ENCODE measurements at places on chromosomes 1 and 21.

DNA sequence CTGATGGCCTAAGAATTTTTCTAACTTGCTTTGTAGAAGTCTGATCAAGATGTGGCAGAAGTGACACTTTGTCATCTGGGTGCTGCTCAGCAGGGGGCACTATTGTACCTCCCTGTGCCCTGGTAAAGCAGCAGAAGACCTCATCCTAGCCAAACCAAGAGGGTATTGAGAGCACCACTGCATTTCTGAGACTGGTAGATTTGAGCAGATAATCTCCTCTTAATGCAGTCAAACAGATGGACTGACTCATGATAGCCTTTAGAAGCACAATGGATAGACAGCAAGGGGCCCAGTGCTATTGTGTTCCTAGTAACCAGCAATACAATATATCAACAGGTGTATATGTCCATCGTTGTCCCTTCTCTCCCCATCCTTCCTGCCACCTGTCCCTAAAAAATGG is 5.7 kb downstream of the TPM3 start:
- DNase-seq: peak; percentile 53

- DNase-seq: no peak
Measured at GRCh38 chr1:220991959-220992704, 112.9 kb downstream of the HLX start.

DNA sequence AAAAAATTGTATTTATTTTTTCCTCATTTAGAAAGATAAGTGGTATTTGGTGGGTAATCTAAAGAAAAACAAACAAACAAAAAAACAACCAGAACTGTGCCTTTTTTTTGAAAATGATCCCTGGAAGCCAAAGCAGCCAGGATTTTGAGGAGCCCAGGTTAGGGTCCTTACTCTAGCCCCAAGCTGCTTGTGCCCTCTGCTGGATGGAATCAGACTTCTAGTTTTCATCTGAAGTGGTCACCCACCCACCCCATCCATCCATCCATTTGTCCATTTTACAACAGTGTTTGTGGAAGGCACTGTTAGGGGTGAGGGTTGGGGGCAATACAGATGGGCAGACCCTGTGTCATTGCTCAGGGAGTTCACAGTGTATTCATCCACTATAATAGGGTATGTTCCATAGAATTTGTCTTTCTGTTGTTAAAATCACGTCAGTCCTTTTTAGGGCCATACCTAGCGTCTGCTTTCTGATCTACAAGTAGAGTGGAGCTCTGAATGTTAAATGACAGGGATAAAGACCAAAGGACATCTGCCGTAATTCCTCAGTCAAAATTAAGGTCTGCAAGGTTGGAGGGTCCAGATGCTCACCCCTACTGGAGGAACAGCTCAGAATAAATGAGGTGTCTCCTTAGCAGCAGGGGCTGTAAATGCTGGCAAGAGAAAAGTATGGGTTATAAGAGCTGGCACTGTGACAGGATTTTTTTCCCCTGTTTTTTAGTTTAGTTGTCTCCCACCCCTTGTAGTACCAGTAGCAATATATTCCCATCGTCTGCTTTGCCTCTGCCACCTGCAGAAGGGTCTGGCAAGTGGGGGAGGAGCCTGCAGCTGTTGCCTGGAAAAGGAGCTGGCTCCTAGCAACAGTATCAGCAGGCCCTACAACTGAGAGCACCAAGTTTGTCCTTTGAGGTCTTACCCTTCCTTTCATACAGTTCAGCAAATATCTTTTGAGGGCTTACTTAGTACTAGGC is 3.2 kb downstream of the LRRC42 start:
- peak; percentile 66 for DNase-seq

DNA sequence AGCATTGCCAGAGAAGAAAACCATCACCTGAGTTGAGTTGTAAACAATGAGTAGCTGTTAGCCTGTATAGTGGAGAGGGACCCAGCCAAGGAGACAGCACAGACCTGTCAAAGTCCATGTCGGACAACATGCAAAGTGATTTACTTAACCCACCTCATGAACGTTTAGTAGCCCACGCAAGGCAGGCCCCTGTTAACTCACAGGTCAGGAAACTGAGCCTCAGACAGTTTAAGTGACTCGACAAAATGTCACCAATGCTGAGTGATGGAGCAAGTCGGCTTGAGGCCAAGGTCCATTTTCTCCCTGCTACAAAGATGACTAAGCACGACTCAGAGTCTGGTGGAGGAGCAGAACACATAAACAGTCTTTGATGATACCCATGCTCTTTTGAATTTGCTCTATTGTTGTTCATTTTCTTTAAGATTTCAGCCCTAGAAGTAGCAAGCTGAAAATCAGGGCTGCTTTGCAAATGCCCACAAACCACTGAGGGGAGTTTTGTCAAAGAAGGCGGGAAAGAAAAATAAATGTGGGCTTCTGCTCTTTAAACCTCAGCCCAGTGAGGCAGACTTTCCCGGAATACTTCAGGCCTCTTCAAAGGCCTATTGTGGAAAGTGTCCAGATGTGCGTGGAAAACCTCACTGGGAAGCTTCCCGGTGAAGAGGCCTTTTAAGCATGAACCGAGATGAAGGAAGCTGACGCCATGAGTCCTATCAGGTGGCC is 83.8 kb upstream of the HOOK1 start:
- peak; percentile 96 for DNase-seq

- DNase-seq: peak; percentile 6
Measured at GRCh38 chr21:27694667-27695066, 727.8 kb upstream of the ADAMTS5 start.

- no peak for DNase-seq
Measured at GRCh38 chr1:211628417-211628816, 47.0 kb downstream of the NEK2 start.

- no peak for DNase-seq
Measured at GRCh38 chr21:29030909-29031308, 6.4 kb downstream of the USP16 start.

DNA sequence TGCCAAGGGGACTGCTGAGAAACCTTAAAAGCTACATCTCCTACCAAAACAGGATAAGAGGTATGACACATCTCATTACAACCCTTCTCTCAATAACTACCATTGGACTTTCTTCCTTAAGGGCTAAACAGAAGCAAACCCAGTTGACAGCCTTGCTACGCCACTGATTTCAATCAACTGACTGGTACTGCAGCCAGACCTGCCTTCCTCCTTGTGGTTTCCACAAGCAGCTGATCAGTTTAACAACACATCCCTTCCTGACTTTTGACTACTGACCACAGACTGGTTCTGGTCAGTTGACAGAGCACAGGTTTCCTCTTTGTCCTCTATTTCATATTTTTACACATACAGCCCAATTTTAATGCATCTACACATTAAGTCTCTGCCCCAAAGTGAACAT is 108.8 kb downstream of the ADAMTS1 start:
- DNase-seq: peak; percentile 51

DNA sequence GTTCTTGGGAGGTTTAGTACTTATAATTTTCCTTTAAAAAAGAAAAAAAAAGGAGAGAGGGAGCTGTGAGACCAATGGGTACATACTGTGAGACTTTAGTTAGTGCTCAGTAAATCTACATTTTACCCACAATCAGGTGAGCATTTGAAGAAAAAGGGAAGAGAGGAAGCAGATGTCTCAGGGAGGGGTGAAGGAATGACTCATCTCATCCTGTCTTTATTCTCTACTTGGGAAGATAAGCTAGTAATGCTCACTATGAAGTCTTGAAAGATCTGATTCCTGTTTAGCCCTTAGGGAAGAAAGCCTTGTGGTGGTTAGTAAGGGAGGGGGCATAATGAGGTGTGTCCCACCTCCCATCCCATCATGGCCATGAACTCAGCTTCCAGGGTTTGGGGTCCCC is 112.6 kb downstream of the PLD5 start:
- DNase-seq: no peak

GRCh38 chr1:6292102-6292501 is 31.2 kb upstream of the GPR153 start:
- no peak for DNase-seq

DNA sequence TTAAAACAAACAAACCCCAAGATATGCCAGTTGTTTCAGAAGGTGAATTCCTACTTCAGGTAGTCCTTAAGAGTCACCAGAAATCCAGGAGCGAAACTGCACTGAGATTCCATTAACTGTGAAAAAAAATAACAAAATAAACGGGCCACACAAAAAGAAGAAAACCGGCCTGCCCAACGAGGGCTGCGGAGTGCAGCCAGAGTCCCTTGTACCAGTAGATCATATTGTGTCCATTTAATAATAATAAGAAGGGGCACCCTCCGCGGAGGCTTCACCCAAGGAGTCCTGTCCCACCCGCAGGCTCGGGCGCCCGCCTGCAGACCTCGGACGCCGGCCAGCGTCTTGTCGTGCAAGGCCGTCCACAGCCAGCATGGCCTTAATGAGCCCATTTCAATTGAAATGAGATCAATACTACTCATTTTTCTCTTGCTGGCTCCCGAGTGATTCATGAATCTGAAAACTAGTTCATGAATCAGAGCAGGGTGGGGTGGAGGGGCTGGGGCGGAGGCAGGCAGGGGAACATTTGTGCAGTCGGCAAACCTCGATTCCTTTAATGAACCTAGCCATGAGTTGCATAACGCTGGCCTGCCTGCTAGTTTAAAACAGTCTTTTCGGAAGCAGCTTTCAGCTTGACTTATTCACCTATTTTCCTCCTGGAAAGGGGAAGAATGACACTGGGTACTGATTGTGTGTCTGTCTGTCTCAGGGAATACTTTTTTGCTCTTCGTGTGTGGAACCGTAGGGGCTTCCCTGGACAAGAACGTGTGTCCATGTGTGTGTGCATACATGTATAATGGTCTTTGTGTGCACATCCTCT is 113.1 kb upstream of the IRF2BP2 start:
- DNase-seq: peak; percentile 94

DNA sequence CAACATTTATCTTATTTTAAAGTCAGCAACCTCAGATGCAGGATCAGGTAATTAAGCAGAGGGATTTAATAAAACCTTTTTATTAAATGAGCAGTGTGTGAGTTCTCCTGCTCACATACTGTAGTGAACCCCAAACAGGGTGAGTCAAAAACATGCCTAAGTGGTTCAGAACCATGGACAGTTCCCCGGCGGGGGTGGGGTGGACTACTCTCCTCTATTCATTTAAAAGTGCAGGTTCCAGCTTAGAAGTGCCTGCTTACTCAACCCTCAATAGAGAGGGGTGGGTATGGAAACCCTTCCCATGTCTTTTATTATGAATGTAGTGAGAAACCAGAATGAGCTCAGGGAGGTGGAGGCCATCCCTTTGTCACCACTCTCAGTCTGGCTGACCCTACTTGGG is 397.9 kb downstream of the HHAT start:
- peak; percentile 41 for DNase-seq

- no peak for DNase-seq
Measured at GRCh38 chr1:214337015-214337414, 56.1 kb downstream of the SMYD2 start.

DNA sequence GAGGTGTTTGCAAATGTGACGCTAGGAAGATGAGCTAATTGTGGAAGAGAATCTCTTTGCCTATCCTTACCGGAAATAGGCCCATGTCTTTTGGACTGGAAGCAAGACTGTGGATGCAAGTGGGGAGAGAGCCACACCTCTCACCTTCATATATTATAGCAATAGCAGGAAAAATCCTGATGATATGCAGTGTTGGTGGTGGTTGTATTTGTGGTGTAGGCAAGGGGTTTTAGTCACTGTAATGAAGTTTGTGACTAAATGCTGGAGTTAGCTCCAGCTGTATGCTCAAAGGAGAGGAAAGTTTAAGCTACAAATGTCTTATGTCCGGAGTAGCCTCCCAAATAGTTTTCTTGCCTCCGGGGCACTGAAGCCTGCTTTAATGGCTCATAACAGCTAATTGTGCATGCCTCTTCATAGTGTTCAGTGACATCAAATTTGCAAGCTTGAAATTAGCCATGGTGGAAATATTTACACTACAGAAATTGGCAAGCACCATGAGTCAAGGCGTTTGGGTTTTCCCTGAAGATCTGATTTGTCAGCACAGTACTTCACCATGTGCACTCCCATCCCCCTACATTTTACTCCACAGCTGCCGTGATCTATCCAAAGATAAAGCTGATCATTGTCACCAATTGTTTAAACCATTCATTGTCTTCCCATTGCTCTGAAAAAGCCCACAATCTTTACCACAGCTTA is 102.6 kb upstream of the ZNF644 start:
- DNase-seq: no peak

- DNase-seq: peak; percentile 86
Measured at GRCh38 chr1:20493839-20494608, 8.0 kb upstream of the CAMK2N1 start.

Measured in ELR (cell line).